ENCODE measurements at places on chromosomes 6 and 20.

DNA sequence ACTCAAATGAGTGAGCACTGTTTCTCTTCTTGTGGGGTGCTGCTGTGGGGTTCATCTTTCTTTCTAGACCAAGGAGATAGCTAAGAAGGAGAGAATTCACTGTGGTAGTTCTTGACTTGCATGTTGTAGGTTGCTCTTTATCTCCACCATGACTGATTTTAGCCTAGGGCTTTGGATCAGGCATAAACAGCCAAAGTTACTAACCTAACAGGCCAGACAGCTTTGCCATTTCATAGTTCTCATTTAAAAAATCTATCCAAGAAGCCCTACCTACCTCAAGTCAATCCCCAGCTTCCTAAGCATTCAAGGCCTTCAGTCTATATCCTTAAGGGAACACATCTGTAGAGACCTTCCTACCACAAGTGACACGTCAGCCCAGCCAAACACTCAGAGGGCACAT is 107.9 kb upstream of the CARMIL1 start:
- DNase-seq, result no peak

DNA sequence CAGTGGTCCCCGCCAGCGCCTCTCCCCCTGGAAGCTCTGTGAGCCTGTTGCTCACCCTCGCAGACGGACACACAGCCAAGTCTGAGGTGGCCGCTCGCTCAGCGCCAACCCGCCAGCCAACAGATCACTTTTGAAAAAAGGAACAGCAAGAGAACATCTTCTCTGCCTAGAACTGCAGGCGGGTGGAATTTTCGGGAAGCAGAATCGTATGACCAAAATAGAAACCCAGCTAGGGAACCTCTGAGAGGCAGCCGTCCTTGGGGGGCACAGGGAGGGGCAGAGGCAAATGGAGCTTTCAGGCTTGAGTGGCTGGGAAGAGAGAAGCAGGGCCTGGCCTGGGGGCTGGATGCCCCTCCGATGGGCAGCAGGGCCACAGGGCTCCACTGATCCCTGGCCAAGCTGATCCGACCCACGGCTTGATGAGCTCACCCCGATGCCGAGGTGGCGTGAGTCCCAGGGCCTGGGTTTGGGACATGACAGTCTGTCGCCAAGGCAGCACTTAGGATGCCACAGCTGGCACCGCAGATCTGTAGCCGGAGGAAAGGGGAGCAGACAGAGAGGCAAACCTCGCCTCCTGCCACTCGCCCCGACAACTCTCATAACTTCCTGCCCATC is 9.8 kb downstream of the NFATC2 start:
- DNase-seq, result peak; percentile 86

DNA sequence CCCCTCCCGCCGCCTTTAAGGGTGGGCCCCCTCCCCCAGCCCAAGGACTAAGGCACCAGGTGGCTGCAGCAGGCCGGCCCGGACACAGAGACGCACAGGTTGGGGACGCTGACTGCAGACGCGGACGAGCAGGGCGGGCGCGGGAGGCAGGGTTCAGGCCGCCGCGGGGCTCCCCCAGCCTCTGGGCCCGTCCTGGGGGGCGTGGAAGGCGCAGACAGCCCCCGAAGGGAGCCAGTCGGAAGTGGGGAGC is 9.3 kb downstream of the DUSP15 start:
- no peak for DNase-seq

- peak; percentile 46 for DNase-seq
Observed at GRCh38 chr6:36631326-36632011, 37.3 kb downstream of the SRSF3 start.

DNA sequence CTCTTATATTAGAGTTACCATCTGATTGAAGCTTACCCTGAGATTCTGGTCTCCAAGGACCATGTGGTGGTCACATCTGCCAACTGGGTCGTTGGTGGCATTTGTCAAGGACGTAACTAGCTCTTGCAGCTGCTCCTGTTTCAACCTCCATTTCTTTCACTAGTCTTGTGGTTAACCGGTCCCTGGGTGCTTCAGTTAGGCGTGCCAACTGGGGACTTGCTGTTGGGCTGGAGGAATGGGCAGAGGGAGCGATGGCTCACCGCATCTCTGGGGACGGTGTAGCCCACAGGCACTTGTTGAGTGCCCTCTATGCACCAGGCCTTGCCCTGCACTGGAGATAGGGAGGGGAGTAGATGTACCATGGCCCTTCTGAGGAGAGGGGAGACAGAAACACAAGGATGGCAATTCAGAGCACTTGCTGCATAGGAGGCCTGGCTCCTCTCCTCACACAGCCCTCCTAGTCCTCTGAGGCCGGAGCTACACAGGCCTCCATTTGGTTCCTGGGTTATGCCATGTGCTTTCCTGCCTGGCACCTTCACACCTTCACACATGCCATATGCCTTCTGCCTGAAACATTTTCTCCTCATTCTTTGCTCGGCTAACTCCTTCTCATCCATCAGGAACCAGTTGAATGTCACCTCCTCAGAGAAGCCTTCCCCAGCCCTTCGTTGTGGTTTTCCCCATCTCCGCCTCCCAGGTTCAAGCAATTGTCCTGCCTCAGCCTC is 20.0 kb upstream of the ASXL1 start:
- DNase-seq, result peak; percentile 42
